Activated gamma-delta T cell treated with Interleukin-2 at 50 U/mL for 16 hours (primary cell): ENCODE measurements at places on chromosomes 1 and 21.

DNA sequence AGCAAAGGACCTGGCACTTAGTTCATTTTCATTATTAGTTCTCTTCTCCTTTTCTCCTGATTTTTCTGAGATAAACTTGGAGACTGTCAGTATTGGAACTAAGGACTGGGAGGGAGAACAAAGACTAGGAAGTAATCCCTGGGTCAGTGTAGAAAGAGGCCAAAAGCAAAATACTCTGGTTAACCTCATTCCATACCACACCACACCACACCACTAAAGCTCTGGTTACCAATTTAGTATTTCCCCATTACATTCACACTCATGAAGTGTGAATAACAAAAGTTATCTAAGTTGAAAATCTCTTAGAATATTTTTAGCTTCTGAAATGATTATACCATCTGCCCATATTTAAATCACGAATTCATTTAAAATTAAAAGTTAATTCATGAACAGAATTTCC lies 68.9 kb upstream of the DMRTA2 start:
- DNase-seq = no peak

- DNase-seq = no peak
Measured at GRCh38 chr1:222014001-222014400, 272.1 kb upstream of the DUSP10 start.

- no peak for DNase-seq
Measured at GRCh38 chr1:112264010-112264409, 132.0 kb upstream of the CTTNBP2NL start.

DNA sequence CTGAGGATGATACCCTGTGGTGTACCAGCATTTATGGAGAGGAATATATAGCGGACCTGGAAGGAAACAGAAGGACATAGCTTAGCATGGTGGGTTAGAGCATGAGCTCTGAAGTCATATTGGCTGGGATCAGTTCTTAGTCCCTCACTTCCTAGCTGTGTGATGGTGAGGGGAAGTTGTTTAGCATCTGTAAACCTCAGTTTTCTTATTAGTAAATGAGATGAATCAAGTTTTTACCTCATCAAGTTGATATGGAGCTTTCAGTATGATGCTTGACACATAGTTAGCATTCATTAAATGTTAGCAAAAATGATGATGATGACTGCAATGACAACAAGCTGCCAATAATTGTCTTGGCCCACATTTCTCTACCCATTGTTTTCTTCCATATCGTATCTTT lies 84.8 kb downstream of the NEK7 start:
- no peak for DNase-seq

- DNase-seq = no peak
Measured at GRCh38 chr1:181153634-181153961, 65.1 kb downstream of the IER5 start.

DNA sequence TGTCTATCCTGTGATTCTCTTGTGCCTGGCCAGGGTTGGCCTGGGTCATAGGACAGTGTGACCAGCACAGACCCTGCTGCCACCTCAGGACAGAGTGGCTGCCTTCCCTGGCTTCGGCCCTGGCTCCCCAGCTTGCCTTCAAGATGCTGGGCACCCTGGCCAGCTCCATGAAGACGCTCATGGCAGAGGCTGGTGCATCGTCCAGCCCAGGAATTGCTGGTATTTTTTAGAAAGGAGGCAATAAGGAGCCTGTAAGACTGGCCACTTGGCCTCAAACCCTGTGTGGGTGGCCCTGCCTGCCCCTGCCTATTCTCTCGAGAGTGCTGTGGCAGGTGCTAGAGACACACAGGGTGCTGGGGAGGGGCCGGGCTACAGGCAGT lies 70.4 kb upstream of the ACTRT2 start:
- DNase-seq = no peak

GRCh38 chr21:15775981-15776380 lies 46.2 kb downstream of the USP25 start:
- no peak for DNase-seq
